B cell (primary cell): ENCODE measurements at places on chromosomes 4 and X.

- H3K27ac ChIP-seq = no peak overlapping the region
- no peak for DNase-seq
- H3K36me3 ChIP-seq = peaks cover 1% of the 10 kb centered on the region
- H3K4me1 ChIP-seq = no peaks in the 10 kb centered on the region
- H3K27me3 ChIP-seq = no peaks in the 10 kb centered on the region
Measured at GRCh38 chrX:19718642-19719041, 168.8 kb downstream of the SH3KBP1 start.

- H3K4me1 ChIP-seq = peaks cover 66% of the 10 kb centered on the region
- H3K36me3 ChIP-seq = no peaks in the 10 kb centered on the region
- no peaks in the 10 kb centered on the region for H3K27me3 ChIP-seq
- H3K4me3 ChIP-seq = peak overlapping the region; percentile 21
- H3K27ac ChIP-seq = peak overlapping the region; percentile 85
- DNase-seq = peak; percentile 95
Measured at GRCh38 chr4:146059865-146060264, 115.7 kb upstream of the LSM6 start.

- H3K27me3 ChIP-seq = no peaks in the 10 kb centered on the region
- H3K36me3 ChIP-seq = no peaks in the 10 kb centered on the region
- DNase-seq = no peak
- H3K4me3 ChIP-seq = no peak overlapping the region
- H3K4me1 ChIP-seq = peaks cover 4% of the 10 kb centered on the region
- no peak overlapping the region for H3K27ac ChIP-seq
Measured at GRCh38 chr4:88528861-88529260, 5.3 kb upstream of the PYURF start.

GRCh38 chrX:77635373-77635772 lies 150.6 kb downstream of the ATRX start:
- DNase-seq = no peak
- no peak overlapping the region for H3K4me3 ChIP-seq
- no peaks in the 10 kb centered on the region for H3K27me3 ChIP-seq
- no peaks in the 10 kb centered on the region for H3K4me1 ChIP-seq
- H3K27ac ChIP-seq = no peak overlapping the region

GRCh38 chrX:42047886-42048285 lies 124.5 kb upstream of the CASK start:
- DNase-seq = no peak
- no peaks in the 10 kb centered on the region for H3K27me3 ChIP-seq
- no peaks in the 10 kb centered on the region for H3K36me3 ChIP-seq
- no peak overlapping the region for H3K27ac ChIP-seq
